ENCODE measurements at places on chromosomes 13 and 19.

- no peak for DNase-seq
Measured at GRCh38 chr13:49112782-49113525, 107.2 kb upstream of the MLNR start.

GRCh38 chr13:69287050-69287698 is 820.5 kb upstream of the ATXN8OS start:
- DNase-seq, result no peak

GRCh38 chr19:23528376-23528775 is 133.1 kb upstream of the ZNF91 start:
- DNase-seq, result no peak

DNA sequence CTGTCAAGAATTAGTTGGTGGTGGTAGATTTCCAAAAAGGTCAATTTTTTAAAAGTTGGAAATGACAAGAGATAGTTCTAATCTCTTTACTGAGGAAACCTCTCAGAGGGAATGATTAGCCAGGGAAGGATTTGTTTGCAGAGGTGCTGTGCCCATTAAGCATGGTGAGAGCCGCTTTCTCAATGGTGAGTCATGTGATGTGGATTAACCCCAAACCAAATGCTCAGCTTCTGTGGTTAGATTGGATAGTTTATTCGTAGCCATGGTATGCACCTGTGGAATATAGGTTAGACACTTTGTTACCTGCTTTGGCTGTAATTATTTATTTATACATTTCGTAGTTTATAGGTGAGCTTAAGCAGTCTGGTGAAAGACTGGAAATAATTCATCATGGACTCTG is 7.1 kb downstream of the HNRNPM start:
- no peak for DNase-seq

DNA sequence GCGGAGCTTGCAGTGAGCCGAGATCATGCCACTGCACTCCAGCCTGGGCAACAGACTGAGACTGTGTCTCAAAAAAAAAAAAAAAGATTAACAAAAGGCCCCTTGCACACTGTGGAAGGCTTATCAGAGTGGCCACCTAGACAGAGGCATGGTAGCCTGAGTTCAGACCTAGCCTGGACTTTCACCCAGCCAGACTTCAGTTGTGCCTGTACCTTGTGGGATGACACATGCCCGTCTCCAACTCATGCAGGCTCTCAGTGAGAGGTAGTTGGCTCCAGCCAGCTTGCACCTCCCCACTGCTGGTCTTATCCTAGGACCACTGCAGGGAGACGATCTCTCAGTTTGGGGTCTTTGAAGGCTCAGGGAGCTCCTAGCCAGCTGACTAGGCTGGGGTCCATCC is 52.2 kb downstream of the GATAD2A start:
- DNase-seq, result no peak
